Substantia nigra (tissue), 51 donors: ENCODE measurements at places on chromosomes 4 and X.

DNA sequence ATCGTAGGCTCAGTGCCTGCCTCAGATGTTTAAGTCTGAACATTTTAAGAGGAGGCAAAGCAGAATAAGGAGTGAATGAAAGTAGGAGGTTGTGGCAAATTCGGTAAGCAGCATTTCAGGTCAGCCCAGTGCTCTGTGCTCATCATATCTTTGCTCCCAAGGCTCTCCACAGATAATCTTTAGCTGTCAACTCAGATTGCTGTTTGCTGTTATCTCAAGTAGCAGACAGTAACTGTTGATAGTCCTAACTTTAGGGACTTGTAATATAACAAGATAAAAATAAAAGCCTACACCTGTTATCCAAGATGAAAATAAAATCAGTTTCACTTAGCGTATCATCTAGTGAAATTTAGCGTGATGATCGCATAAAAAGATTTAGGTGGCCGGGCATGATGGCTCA is 18.6 kb upstream of the CLTRN start:
- no peak for DNase-seq

DNA sequence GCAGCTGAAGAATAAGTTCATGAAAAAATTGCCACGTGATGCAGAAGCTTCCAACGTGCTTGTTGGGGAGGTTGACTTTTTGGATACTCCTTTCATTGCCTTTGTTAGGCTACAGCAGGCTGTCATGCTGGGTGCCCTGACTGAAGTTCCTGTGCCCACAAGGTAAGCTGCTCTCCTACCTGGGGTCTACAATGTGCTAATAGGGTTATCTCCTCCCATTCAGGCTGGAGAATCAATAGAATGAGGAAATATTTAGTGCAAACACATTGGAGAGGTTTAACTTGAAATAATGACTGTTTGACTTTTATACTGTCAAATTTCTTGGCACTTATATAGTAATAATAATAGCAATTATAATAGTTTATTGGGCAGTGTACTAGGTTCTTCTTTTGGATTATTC is 101.8 kb downstream of the SLC4A4 start:
- DNase-seq: no peak

GRCh38 chr4:1043162-1043561 is 31.7 kb downstream of the FGFRL1 start:
- no peak for DNase-seq

DNA sequence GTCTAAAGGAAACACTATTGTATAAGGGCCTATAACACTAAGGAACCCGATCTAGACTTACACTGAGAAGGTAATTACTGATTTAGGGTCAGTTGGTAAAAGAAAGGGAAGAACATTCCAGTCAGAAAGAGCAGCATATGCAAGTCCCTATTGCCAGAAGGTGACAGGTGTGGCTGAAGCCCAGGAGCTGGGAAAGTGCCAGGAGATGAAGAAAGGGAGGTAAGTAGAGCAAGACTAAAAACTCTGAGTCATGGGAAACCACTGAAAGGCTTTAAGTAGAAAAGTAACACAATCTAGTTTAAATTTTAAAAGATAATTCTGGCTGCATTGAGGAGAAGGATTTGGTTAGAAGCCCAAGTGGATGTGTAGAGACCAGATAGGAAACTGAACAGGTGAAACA is 77.7 kb upstream of the INTU start:
- no peak for DNase-seq

- no peak for DNase-seq
Observed at GRCh38 chr4:154001193-154001592, 212.3 kb upstream of the SFRP2 start.

- DNase-seq: no peak
Observed at GRCh38 chrX:53718073-53718472, 31.6 kb upstream of the HUWE1 start.

DNA sequence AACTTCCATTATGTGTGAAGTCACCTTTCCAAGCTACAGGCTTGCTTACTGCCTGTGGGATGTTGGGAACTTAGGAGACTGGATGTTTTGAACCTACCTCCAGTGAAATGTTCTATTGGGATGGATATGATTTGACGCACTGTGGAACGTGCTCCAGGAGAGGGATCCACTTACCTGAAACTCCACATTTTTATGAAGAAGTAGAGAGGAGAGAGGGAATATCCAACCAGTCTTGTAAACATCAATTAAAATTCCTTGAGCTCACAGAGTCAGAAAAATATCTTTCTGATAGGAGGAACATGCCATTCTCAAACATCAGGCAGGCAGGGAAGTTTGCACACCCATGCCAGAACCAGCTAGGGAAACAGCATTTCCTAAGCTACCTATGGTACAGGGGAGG is 91.1 kb upstream of the MAOA start:
- DNase-seq: no peak

- DNase-seq: no peak
Observed at GRCh38 chr4:98851806-98852205, 77.1 kb downstream of the EIF4E start.

- DNase-seq: no peak
Observed at GRCh38 chrX:23656684-23657083, 10.6 kb upstream of the PRDX4 start.

DNA sequence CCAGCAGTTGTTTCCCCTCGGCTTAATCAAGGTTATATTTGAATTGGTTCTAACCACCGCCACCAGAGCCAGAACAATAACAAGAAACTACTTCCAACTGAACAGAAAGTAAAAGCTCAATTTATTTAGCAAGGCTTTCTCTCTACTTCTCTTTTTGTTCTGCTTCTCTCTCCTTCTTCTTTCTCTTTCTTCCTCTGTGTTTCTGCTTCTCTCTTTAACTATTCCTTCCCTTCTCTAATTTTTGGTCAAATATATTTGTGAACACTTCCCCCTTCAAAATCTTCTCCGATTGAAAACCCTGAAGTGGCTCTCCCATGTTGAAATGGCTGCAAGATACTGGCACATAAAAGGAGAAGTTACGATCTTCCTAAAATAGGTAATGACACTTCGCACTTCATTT is 1195.9 kb upstream of the PRKX start:
- DNase-seq: no peak

DNA sequence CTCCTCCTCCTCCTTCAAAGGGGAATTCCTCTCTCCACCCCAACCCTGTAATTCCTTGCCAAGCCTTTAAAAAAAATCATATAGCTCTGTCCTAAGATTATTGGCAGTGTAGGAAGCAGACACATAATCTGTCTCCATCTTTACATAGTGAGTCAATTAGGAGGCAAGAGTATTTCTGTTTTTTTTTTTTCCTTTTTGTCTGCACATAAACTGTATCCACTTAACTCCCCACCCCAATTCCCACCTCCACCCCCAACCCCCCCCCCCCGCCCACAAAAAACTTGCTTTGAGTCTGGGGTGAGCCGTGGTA is 182.5 kb downstream of the RASL11B start:
- DNase-seq: no peak

GRCh38 chr4:139562067-139562684 is 6.2 kb upstream of the SETD7 start:
- no peak for DNase-seq

DNA sequence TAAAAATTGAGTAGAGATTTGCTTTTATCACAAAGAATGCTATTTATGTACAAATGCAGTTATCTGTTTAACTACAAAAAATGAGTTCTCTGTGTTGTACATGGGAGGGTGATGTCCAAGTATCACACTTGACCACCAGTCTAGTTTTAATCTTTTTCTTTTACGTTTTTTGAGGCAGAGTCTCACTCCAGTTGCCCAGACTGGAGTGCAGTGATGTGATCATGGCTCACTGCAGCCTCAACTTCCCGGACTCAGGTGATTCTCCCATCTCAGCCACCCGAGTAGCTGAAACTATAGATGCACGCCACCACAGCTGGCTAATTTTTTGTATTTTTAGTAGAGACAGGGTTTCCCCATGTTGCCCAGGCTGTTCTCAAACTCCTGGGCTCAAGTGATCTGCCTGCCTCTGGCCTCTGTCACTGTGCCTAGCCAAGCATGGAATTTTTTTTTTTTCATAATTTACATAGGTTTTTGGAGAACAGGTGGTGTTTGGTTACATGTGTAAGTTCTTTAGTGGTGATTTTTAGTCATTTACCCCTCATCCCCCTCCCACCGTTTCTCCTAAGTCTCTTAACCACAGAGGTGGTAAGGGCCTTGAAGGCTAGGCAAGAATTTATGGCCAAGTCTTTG is 47.9 kb upstream of the RPA4 start:
- no peak for DNase-seq

DNA sequence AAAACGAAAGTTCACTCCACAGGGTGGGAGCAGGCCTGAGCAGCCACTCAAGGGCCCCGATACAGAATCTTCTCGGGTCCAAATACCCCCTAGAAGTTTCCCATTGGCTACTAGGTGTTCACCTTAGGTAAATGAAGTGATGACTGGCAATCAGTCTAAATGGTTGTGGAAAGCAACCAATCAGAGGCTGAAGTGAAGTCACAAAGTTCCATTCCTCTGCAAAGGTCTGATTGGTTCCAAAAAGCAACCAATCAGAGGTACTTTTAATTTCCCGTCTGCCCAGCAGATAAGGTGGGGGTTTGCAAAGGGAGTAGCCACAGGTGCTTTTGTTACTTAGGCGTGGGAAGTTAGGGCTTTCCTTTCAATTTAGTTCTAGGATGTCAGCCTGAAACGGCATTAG is 58.2 kb upstream of the NKAP start:
- no peak for DNase-seq

- no peak for DNase-seq
Observed at GRCh38 chrX:116009346-116009745, 161.2 kb upstream of the AGTR2 start.

DNA sequence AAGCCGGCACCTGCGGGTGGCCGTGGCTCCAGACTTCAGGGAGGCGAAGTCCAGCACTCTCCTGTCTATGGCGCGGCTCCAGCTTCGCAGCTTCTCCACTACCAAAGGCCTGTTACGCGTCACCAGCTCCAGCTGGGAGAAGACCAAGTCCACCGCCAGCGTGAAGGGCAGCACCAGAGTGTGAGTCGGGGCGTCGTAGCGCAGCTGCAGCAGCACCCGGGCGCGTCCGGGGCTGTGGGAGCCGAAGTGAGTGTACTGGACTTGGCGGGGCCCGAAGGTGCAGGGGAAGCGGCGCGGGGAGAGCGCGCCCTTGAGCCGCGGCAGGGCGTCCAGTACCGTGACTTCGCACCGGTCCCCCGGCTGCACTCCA is 444 bp downstream of the FREM3 start:
- DNase-seq: no peak

GRCh38 chr4:88958080-88958479 is 98.9 kb downstream of the FAM13A start:
- DNase-seq: no peak

GRCh38 chr4:71009086-71009485 is 15.6 kb downstream of the DCK start:
- DNase-seq: no peak

GRCh38 chr4:72531322-72531721 is 37.7 kb downstream of the ADAMTS3 start:
- no peak for DNase-seq

- DNase-seq: peak; percentile 27
Observed at GRCh38 chrX:68693481-68694434, 46.3 kb downstream of the STARD8 start.

DNA sequence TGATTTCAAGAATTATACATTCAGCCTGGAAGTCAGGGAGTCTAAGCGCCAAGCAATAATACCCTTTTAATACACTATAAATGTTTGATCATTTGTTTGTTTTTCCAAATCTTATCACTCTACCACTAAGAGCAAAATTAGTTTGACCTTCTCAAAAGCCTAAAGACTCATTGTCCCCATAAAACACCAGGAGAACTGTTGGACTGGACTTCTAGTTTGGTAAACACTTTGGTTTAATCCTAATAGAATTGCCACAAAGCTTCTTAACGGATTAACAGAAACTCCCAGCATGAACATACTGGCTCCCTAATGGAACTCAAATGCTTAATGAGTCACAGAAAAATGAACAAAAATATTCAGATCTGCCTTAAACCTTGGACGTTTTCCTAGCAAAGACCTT is 34.9 kb downstream of the SYTL5 start:
- DNase-seq: no peak

DNA sequence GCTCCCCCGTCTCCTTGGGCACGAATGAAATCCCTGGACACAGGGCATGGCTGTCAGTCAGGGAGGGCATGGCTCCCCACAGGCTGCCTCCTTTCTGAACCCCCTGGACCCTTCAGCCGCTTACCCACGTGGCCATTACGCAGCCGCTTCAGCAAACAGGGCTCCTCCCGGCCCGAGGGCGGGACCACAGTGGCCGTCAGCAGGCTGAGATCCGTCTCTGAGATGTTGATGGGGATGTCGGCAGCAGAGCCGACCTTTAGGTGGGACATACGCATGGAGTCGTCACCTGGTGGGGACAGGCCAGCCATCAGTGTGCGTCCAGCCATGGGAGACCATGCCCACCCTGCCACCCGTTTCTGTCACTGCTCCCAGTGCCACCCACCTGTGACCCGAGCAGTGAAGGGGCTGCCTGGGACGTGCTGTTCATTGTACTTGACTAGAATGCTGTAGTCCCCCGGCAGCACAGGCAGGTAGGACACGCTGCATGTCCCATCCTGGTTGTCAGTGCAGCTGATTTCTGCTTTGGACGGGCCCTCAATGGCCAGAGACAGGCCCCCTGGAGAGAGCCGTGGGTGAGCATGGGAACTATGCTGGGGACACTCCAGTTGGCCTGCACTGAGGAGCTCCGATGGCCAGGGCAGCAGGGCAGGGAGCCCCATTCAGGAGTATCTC is 21.1 kb downstream of the FLNA start:
- DNase-seq: no peak
